ENCODE measurements at places on chromosomes 3 and 15.

DNA sequence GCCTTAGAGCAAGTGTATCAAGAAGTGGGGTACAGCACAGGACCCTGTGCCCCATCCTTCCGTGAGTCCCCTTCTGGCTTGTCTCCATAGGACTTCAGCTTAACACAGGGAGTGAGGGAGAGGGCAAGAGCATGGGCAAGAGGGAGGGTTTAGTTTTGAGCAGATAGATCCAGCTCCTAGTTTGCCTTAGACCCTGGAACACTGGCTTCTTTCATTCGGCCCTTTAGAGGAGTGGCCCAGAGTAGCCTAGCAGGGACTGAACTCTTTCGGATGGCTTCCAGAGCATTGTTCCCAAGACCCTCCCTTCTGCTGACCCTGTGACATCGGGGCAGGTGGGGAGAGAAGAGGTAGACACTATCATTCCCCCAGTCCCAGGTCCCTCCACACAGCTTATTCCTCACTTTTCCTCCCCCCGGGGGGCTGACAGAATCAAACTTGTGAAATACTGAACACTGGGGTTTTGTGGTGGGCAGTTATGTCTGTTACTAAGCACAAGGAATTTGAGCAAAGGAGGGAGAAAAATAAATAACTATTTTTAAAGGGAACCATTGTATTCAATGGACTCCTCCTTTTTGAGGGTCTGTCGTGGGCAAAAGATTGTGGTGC is 289.6 kb upstream of the C2CD4B start:
- DNase-seq: no peak

- DNase-seq: no peak
Measured at GRCh38 chr15:39140060-39140604, 440.7 kb upstream of the THBS1 start.

DNA sequence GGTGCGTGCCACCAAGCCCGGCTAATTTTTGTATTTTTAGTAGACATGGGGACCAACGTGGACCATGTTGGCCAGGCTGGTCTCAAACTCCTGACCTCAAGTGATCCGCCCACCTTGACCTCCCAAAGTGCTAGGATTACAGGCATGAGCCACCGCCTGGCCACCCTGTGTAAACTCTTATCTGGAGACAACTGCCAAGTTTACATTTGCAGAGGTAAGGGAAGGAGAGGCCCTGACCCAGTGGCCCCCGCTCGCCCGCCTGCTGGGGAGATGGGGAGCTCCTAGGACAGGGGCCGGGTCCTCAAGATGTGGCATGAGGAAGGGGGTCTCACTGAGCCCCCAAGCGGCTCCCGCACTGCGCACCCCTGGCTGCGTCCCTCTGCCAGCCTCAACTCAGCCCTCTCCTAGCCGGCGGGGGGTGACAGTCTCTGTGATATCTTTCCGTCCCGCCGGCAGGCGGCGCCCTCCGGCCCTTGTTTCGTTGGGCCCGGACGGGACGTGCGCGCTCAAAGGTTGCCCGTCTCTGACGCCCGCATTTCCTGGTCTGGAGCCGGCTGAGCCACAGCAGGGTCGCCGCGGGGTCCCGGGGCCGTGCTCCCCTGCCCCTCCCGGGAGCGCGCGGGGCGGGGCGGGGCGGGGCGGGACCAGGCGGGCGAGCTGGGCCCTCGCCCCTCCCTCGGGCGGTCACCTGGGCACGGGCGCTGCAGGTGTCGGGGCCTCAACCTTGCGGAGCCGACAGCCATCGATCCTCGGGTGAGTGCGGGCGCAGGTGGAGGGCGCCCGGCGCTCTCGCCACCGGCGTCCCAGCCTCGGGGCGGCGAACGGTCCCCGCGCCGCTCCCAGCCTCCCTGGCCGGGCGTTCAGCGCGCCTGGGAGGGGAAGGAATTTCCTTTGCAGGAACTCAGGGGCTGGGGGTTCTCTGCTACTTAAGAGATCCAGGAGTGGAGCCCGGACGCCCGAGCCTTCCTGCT is at the start of gene GPR160:
Gene GPR160 (plus strand): TSS at position 533 of the 971 bp plus-strand sequence. CDS start 45,978 bp downstream, outside the sequence.
- no peak for DNase-seq

DNA sequence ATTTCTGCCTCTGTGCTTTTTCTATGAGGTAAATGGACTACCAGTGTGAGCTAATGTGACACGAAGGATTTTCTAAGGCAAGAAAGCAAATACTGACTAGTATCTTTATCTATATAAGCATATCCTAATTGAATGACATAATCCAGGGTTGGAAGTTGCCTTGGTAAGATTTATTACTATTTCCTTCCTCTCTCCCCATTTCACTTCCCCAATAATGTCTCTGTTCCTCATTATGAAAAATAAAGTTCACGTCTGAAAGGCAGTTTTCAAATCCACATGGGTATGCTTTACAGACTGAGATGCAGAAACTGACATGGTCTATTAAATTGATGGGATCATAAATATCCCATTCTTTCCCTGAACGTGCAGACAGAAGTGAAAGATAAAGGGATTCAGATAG is 86.0 kb downstream of the DTWD1 start:
- DNase-seq: no peak

- no peak for DNase-seq
Measured at GRCh38 chr3:143152043-143152442, 32.5 kb downstream of the CHST2 start.

GRCh38 chr3:64143409-64144130 is 81.7 kb downstream of the PRICKLE2 start:
- peak; percentile 27 for DNase-seq

Measured in NCI-H524 treated with DMSO at 0.1 percent for 48 hours (cell line).